ENCODE measurements at places on chromosomes 7 and 10.

DNA sequence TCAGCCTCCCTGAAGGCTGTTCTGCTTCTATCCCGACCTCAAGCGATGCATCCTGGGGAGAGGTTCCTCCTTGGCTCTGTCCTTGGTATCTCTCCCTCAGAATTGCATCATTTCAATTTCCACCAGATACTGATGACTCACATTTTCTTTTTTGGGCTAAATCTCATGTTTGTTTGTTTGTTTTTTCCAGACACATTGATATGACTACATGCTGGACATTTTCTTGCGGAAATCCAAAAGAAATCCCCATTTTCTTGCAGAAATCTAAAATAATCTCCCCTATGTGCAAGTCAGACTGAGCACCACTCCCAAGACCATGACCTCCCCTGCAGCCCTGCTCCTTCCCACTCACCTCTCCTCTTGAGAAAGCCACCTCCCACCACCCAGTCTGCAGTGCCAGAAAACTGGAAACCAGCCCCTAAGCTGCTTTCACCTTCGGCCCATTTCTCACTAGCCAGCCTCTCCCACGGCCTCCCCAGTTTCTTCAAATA is 260.2 kb upstream of the PRKCQ start:
- no peak for DNase-seq

DNA sequence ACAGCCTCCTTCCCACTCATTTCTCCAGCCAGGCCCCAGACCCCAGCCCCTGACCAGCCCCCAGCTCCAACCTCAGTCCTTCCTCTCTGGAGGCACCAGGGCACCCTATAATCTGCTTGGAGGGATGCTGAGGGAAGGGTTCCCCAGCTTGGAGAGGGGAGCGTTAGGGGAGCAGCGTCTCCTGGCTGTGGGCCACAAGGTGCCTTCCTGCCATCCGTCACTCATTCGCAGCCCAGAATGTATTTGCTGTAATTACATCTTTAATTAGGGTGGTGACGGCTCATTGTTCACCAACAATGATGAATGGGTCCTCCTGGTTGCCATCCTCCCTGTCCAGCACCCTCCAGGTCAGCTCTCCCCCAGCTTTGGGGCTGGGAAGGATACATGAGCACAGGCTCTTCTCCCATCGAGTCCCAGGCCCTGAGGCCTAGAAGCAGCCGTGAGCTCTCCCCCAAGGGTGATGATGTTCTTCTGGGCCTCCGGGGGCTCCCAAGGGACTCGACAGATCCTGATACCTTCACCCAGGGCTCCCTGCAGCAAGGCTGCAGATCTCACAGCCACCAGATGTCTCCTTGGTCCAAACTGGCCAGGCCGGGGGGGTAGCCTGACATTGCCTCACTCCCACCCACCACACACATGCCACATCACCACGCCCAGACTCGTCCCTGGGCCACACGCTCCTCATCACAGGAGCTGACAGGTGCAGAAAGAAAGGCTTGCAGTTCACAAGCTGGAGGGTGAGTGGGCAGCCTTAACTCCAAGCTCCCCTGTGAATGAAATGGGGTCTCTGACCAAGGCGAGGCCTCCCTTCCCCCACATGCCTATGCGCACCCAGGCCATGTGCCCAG is 26.8 kb downstream of the POLL start:
- no peak for DNase-seq

DNA sequence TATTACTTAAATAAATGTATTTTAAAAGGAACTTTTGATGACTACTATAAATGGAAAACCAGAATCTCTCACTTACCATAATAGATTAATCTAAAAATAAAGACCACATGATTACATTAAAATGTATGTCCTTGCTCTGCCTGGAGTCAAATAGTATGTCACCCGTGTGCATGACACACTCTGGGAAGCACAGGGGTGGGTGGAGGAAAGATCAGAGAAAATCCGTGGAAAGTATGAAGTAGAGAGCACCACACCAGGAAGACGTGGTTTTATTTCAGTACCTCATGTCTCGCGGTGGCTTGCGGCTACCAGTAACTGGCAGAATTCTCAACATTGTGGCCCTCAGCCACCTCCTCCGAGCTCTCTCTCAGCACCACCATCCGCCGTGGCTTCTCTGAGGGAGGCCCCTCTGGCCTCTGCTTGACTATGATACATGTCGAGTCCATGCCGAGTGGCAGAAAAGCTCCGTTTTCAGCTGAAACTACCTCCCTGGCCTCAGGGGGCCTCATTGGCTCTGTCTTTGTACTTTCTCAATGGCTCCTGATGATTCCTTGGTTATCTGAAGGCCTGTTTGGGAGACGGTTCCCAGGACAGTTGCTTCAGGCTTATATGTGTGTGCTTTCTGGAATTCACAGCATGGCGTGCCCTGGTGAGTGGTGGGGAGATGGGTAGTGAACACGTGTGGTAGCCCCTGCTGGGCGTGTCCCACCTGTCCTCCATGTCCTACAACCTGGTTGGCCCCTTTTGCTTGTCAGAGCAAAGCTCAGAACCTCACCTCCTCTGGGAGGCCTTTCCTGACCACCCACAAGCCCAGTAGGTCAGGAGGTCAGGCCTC is 49.8 kb downstream of the LHPP start:
- DNase-seq: no peak

DNA sequence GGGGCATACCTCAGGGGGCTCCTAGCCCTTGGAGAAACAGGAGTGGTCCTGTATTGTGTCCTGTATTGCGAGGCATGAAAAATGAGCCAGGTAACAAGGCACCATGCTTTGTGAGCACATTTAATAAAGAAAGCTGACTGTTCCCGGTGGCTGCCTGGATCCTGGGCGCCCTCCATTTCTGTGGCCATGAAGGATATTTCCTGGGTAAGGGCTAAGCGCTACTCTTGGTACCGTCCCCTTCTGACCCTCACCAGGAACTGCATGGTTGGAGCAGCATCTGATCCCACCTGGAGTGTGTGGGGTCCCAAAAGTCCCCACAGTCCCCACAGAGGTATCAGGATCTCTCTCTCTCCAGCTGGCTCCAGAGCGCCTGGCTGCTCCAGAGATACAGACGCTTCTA is 139.5 kb downstream of the MAPK8 start:
- DNase-seq: no peak

DNA sequence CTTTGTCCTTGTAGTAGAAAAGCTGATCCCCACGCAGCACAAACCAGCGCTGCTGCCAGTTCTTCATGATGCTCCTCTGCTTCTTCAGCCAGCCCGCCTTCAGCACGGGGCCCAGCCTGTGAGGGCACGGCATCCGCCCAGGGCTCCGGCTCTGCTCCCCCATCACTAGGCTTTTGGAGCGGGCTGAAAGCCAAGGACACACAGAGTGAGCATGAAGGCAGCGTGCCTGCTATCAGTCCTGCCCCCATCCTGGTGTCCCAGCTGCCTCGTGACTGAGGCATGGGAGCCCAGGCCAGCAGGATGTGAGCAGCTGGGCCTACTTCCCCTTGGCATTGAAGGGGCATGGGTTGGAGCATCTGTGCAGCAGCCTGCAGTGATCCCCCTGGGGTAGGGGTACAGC is 21.9 kb downstream of the ARHGAP22 start:
- no peak for DNase-seq

DNA sequence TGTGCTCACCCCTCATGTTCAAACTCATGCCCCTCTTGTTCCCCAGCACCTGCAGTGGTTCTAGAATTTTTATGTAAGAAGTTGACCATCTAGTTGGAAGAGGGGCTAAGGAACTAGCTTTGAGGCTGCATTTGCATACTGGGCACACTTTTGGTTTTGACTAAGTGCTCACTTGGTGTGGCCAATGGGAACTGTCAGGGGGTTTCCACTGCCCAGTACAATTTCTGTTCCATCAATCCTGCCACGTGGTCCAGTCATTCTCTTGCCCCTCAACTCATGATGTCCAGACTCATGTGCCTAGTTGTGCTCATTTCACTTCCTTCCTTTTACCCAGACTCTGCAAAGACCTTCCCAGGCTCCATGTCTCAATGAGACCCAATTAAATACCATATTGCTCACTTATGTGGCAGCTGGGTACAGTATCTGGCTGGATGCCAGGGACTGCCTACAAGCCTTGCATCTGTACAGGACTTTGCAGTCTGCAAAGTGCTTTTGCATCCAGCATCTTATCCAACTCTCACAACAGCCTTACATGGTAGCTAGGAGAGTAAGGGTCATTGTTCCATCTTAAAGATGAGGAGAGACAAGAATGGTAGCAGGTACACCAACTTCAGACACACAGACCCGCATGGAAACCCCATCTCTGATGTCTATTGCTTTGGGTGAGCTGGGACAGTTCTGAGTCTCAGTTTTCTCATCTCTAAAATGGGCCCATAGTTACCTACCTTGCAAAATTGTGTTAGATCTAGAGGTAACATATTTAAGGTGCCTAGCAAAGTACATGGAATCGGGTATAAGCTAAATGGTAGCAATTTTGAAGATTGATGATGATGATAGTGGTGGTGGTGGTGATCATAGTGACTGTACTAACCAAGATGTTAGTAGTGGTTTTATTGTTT is 30.1 kb upstream of the KCNMA1 start:
- DNase-seq: no peak

GRCh38 chr7:153152801-153153422 is 393.4 kb downstream of the ACTR3B start:
- no peak for DNase-seq

DNA sequence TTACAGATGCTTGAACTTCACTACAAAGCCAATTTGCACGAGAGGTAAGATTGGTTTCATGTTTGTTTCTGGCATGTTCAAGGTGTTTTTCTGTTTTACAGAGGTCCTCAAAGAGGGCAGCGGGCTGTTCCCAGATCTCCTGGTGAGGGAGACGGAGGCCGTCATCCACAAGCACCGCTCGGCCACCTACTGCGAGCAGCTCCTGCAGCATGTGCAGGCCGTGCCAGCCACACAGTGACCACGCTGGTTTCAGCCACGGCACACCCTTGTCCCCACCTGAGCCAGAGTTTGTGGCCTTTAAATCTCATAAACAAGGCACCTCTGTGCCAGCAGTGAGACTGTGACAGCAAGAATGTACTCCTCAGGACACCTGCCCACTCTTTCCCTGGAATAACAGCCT is 46.9 kb upstream of the SUN1 start:
- no peak for DNase-seq

- no peak for DNase-seq
Measured at GRCh38 chr7:137204246-137204645, 139.3 kb downstream of the PTN start.
